Nucleus accumbens (tissue), 56 donors: ENCODE measurements at places on chromosomes 2 and 18.

DNA sequence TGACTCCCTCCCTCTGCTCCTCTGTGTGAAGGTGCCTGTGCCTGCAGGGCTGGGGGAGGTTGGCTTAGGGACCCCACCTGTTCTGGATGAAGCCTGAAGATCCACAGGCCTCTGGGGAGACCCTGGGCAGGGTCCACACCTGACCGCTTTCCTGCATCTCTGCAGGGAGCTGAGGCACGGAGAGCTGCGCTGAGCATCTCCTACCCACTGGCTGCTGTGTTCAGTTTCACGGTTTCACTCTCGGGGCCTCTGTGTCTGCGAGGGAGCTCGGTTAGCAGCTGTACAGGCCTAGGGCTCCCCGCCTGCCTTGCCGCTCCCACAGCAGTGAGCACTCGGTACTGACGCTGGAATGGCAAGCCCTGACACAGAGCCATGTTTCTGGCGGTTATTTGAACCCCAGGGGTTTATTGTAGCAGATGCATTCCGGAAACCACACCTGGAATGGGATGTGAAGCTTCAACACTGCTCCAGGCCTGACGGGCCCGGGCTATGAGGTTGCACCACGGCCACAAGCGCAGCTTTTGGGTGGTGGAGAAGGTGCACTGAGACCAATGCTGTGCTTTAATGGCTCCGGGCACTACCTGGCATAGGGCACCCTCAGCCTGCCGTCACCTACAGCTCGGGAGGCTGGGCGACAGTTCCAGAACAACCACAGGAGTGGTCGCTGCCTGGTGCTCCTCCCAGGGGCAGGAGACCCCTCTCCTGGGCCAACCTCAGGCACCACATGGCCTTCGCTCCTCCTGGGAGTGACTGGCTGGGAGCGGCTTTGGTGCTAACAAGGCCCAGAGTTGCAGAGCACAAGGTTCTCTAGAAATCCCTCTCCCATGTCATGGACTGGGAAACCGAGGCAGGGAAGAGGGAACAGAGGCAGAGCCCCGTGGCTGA, 257.9 kb downstream of the NDUFA10 start:
- DNase-seq: no peak

GRCh38 chr18:36352384-36352783, 54.9 kb downstream of the FHOD3 start:
- DNase-seq: no peak

DNA sequence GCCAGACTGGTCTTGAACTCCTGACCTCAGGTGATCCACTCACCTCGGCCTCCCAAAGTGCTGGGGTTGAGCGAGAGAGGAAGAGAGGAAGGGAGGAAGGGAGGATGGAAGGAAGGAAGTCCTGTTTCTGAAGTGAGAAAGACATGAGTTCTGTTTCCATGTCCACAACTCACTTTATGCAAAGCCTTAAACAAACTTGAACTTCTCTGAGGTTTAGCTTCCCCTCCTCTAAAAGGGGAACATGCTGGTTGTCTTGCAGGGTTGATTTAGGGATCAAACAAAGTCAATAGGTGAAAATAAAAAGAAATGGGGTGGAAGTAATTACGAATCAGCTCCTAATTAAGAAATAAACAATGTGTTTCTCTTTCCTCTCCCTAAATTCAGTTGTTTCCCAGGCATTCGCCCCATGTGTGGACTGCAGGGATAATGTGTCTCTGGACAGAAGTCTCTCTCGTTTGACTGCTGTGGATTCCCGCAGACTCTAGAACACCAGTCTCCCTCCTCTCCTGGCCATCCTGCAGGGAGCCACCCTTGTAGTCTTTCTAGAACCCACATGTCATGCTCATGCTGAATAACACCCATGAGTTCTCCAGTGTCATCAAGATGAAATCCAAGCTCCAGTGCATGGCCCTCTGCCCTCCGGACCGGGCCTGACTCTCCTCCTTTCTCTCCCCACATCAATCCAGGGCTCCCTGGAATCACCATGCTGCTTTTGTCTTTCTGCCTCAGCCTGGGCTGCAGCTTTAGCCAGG, 229.3 kb upstream of the TRIB2 start:
- no peak for DNase-seq

DNA sequence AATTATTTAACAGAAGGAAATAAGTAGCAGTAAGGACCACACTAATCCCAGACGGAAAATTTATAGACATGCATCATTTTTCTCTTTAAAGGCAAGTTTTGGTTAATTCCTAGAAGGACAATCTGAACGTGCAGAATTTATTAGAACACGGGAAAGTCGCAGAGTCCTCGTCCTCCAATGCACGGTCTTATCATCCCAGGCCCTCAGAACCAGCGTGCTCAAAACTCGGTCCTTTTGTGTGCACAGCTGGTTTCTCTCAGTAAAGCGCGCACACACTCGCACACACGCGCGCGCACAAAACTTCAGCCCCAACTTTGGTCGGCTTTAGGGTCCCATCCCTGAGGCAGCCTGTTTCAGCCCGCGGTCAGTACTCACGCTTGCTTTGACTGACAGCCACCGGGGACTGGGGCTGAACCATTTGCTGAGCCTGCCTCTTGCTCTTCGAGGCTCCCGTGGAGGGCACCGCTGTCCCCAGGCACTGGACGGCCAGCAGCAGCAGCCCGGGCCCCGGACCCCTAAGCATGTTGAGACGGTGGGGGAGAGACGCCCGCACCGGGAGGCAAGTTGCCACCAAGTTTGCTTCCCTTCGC, 493 bp downstream of the FN1 start:
- DNase-seq: no peak

- DNase-seq: no peak
Measured at GRCh38 chr2:71823526-71823925, 324.1 kb downstream of the CYP26B1 start.

GRCh38 chr2:232698556-232699091, 1.5 kb downstream of the GIGYF2 start:
- DNase-seq: no peak

DNA sequence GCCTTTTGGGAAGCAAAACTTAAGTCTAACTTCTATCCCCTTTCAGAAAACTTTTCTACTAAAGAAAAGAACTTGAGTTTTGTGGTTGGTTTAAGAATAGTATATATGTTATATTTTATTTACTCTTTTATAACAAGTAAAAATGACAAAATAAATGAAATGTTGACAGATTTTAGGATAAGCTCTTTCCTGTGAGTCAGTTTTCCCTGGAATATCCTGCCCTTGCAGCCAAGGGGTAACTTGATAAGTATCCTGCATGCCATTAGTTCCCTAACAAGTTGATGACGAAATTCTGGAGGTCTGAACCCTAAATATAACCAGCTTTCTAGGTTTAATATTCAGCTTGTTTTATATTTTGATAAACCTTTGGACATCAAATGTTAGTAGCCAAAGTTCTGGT, 7.3 kb upstream of the HTR2B start:
- DNase-seq: no peak

DNA sequence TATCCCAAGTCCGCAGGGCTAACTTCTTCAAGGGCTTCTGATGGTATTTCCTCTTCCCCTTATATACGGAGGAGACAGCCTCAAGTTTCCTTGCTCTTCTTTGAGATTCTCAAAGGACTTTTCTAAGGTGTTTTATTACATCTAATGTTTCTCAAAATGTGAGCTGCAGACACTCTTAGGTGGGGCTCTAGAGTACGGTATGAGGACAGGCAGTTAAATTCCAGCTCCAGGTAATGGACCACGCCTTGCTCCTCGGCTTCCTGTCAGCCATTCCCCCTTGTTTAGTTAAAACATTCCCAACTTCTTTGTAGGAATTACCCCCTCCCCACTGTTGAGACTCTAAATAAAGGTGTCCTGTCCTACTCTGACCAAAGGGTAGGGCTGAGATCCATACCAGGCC, 131.9 kb downstream of the IRS1 start:
- DNase-seq: no peak

GRCh38 chr2:20745924-20746555, 76.9 kb downstream of the LDAH start:
- DNase-seq: no peak
